Inflammatory macrophage treated with lipopolysaccharide for 1 hour (primary cell): ENCODE measurements at places on chromosomes 1 and 21.

GRCh38 chr1:20726932-20727745, 5.4 kb downstream of the SH2D5 start:
- DNase-seq = no peak

DNA sequence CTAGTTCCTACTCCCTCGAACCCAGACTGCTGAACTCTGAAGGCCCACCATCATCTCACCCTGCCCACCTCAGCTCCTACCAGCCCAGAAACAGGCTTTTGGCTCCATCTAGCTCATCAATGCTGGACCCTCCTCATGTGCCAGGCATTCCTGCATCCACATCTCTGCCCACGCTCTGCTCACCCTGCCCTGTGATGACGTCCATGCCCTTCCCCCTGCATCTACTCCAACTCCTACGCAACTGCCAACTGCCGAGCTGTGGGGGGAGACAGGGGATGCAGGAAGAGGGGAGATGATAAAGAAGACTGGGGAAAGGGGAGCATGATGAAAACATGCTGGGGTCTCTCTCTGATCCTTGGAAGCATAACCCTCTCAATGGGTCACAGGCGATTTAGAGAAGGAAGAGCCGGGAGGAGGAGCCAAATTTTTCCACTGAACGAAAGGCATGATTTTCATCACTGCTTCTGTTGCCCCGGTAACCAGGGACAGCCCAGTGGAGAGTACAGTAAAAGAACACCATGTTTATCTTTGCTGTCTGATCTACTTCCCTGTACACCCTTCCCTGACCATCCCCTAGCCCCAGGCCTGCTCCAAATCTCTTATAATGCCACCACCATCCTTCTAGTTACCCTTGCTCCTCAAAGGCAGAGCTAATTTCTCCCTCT, 44.3 kb downstream of the CD34 start:
- peak; percentile 62 for DNase-seq

DNA sequence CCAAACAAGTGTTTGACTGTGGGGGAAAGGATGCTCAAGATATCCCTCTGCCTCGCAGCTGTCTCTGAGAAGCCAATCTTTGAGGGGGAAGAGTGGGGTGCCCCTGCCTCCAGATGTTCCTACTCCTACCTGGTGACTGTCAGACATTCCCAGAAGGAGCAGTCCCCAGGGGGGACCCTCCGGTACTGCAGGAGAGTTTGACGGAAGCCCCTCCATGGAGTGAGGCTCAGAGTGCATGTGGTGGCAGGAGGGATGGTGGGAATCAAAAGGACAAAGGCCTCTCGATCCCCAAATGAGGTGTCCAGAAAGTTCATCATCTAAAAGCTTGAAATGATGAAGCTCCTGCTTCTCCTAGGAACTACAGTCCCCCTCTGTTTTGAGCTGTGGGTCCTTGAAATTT, 5.3 kb downstream of the SLC27A3 start:
- no peak for DNase-seq

GRCh38 chr1:77636864-77637263, 45.6 kb downstream of the ZZZ3 start:
- DNase-seq = no peak

GRCh38 chr1:26290122-26290881, 10.4 kb downstream of the SH3BGRL3 start:
- DNase-seq = peak; percentile 79

DNA sequence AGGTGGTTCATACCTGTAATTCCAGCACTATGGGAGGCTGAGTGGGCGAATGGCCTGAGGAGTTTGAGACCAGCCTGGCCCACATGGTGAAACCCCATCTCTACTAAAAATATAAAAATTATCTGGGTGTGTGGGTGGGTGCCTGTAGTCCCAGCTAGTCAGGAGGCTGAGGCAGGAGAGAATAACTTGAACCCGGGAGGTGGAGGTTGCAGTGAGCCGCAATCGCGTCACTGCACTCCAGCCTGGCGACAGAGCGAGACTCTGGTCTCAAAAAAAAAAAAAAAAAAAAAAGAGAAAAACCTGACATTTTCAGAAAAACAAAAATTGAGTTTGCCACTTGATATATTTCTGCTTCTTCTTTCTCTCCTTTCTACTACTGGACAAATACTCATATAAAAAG, 24.3 kb downstream of the CA6 start:
- DNase-seq = no peak

DNA sequence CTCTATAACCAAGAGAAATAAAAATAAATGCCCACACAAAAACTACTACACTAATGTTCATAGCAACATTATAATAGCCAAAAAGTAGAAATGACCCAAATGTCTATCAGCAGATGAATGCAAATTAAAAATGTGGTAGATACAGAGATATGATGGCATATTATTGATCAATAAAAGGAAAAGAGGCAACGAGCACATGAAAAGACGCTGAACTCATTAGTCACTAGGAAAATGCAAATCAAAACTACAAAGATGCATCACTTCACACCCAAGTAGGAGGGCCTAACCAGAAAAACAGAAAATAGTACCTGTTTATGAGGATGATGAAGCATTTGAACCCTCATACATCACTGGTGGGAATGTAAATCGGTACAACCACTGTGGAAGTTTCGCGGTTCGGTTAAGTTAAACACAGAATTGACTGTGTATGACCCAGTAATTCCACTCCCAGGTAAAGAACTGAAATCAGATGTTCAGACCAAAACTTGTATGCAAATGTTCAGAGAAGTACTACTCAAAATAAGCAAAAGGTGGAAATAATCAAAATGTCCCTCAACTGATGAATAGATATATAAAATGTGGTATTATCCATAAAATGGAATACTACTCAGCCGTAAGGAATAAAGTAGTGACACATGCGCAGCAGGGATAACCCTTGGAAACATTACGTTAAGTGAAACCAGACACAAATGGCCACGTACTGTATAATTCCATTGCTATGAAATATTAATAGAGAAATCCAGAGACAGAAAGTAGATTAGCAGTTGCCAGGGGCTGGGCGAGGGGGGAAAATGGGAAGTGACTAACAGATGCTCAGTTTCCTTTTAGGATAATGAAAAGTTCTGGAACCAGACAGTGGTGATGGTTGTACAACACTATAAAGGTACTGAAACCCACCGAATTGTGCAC, 3.1 kb downstream of the USP48 start:
- no peak for DNase-seq

- no peak for DNase-seq
These were observed 37.1 kb upstream of the H6PD start for GRCh38 chr1:9197186-9198099.

- DNase-seq = peak; percentile 58
These were observed 44.7 kb upstream of the GOLT1A start for GRCh38 chr1:204258213-204259115.

DNA sequence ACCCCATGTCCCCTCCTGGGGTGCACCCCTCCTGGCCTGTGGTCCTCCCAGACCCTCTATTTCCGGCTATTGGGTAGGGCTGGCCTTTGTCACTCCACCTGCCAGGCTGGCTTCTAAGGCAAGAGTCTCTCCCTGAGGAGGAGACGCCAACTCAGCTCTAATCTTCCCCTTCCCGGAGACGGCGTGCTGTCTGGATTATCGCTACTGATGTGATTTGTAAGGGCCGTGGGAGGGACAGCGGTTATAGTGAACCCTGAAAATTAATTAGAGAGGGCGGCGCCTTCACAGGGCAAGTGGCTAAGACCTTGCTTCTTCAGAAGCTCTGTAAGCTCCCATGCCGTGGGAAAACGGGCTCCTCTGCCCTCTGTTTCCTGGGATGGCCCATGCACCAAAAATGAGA, 207.0 kb upstream of the VAMP3 start:
- no peak for DNase-seq

GRCh38 chr1:99745061-99745460, 21.4 kb downstream of the FRRS1 start:
- no peak for DNase-seq

DNA sequence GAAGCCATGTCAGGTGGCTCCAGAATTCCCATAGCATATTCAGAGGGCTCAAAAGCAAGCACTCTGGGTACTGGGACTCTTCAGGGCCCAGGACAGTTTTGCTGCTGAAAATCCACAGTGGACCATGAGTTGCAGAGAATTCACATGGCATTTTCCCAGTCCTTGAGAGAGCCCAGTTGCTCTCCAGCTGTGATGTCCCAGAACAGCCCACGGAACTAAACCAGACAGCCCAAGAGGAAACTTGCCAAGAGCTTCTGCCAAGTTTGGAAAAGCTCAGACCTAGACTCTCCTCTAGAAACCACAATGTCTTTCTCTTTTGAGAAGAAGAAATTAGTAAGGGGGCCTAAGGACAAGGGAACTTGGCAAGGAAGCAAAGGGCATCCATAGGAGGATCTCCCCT, 69.4 kb downstream of the RGS2 start:
- no peak for DNase-seq

GRCh38 chr1:152347116-152347728, 12.6 kb downstream of the FLG2 start:
- peak; percentile 28 for DNase-seq

- DNase-seq = no peak
These were observed 14.0 kb upstream of the ZC3H11B start for GRCh38 chr1:219626865-219627264.

- DNase-seq = peak; percentile 99
These were observed 76.3 kb downstream of the ITPKB start for GRCh38 chr1:226662642-226663326.

DNA sequence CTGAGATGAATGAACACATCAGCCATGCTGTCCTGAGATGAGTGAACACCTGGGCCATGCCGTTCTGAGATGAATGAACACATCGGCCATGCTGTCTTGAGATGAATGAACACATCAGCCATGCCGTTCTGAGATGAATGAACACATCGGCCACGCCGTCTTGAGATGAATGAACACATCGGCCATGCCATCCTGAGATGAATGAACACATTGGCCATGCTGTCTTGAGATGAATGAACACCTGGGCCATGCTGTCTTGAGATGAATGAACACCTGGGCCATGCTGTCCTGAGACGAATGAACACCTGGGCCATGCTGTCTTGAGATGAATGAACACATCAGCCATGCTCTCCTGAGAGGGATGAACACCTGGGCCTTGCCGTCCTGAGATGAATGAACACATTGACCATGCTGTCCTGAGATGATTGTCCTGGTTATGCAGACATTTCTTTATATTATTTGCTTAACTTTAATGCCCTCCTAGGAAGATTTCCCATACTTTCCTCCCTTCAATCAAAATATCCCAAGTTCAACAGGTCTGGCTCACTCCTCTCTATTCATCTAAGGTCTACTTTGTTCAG, 48.6 kb upstream of the COL6A1 start:
- no peak for DNase-seq

DNA sequence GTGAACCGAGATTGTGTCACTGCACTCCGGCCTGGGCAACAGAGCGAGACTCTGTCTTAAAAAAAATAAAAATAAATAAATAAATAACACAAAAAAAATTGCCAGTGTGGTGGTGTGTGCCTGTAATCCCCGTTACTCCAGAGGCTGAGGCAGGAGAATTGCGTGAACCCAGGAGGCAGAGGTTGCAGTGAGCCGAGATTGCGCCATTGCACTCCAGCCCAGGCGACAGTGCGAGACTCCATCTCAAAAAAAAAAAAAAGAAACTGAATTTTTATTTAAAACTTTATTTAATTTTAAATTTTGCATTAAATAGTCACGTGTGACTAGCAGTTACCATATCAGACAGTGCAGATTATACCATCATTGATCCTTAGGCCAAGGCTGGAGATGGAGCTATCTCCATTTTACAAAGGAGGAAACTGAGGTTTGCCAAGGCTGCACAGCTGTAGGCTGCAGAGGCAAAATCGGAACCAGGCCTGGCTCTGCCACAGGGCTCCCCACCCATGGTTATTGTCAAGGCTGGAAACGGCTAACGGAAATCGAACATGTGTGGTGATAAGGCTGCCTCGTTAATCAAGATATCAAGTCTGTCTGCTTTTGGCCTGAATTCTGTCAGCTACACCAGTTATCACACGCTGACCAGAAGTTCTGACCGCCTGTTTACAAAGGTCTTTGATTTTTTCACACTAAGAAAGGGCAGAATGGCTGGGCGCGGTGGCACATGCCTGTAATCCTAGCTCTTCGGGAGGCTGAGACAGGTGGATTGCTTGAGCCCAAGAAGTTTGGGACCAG, 20.5 kb downstream of the HSPG2 start:
- DNase-seq = no peak

DNA sequence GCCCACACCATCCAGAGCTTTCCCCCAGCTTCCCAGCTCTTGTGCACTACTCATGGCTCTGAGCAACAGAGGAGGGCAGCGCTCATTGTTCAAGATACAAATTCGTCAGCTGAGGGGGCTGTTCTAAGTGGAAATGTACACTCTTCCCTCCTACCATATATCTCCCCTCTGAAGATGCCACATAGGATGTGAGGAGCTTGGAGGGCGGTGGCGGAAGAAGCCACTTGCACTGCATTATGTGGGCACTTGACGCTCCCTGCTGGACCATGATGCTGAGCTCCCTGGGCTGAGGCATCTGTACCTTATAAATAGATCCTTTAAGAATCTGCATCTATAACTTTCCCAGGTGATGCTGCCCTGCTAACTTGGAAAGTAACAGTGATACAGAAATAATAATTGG, 477.6 kb upstream of the DEPDC1 start:
- DNase-seq = no peak

DNA sequence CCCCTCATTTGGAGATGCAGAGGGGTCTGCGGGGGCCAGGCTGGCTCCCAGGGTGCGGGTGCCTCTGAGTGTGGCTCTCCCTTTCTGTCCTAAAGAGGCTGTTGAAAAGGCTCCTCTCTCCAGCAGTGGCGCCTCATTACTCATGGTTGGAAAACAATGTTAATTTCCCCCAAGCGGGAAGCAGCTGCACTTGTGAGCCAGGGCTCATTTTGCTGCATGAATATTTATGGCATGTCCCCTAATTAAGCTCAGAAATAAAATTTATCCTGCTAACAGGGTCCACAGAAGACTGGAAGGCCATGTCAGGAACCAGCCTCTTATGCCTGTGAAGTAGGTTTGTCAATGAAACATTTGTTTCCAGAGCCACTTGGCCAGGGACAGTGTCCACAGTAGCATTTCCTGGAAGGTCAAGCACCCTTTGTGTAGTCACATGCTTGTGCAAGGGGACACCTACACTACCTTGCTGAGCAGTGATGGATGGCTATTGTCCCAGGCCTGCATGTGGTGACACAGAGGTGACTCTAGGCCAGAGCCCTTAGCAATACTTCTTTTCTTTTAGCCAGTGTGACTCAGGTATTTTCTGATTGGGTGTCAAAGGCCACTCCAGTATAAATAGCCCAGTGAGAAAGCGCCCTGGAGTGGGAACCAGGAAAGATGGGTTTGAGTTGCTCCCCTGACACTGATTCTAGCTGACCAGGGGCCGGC, 259.0 kb downstream of the FOXD2 start:
- no peak for DNase-seq

DNA sequence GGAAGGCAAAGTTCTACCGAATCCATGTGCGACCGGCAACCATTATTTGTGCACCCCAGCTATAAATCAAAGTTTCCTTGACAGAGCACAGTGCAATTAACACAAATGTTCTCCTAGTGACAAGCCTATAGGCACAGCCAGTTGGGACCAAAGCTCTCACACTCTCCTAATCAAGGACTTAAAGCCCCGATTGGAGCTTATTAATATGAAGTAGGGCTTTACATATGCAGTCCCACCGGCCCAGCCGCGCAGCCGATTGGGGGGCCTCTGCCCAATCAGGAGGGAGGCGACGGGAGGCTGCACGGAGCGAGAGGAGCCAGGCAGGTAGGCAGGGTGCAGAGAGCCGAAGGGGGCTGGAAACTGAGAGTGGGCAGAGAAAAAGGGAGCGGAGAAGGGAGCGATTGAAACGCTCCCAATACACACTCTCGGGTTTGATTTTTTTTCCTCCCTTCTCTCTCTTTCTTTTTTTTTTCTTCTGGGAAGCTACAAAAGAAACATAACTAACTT, at the start of gene ESRRG:
Gene ESRRG, minus strand, starts transcription at position 156 of the 507 bp plus-strand sequence. Its CDS starts 130 bp downstream, at position 26.
- DNase-seq = no peak

- DNase-seq = no peak
These were observed 39.3 kb upstream of the NTPCR start for GRCh38 chr1:232911027-232911599.
